ENCODE measurements at places on chromosomes 12 and 14.
A peak's percentile ranks its signal among the peaks of the same experiment; 100 is the strongest.

GRCh38 chr14:71142375-71143038 lies 235.2 kb downstream of the PCNX1 start:
- H3K4me3 ChIP-seq = peak overlapping the region; percentile 57
- peak overlapping the region; percentile 89 for H3K27ac ChIP-seq
- no peaks in the 10 kb centered on the region for H3K27me3 ChIP-seq
- no peaks in the 10 kb centered on the region for H3K36me3 ChIP-seq

- DNase-seq = no peak
- no peaks in the 10 kb centered on the region for H3K36me3 ChIP-seq
- H3K4me1 ChIP-seq = no peaks in the 10 kb centered on the region
- H3K27ac ChIP-seq = no peak overlapping the region
Observed at GRCh38 chr14:84492685-84493084, 1037.3 kb upstream of the FLRT2 start.

- DNase-seq = no peak
- no peaks in the 10 kb centered on the region for H3K27me3 ChIP-seq
- H3K27ac ChIP-seq = no peak overlapping the region
- H3K4me3 ChIP-seq = no peak overlapping the region
- H3K4me1 ChIP-seq = no peaks in the 10 kb centered on the region
Observed at GRCh38 chr12:73226593-73226992, 954.4 kb downstream of the TRHDE start.

DNA sequence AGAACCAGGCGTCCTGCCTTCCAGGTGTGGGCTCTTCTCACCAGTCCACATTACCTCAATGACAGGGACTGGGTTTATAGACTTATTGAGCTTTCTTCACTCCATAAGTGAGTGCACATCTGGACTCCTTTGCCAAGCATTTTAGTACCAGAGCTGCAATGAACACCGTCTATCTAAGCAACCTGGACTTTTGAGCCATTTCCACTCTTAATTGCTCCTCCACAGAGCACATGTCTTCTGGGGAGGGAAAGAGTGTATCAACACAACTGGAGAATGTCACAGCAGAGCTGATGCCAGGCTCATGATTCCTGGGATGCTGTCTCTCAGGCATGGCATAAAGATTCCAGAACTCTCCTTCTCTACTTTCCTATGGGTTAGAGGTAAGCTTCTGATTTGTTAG lies 43.0 kb upstream of the BDKRB2 start:
- no peak overlapping the region for H3K4me3 ChIP-seq
- H3K4me1 ChIP-seq = no peaks in the 10 kb centered on the region
- H3K36me3 ChIP-seq = no peaks in the 10 kb centered on the region

GRCh38 chr12:63129927-63130326 lies 21.1 kb downstream of the AVPR1A start:
- no peak for DNase-seq
- H3K4me1 ChIP-seq = no peaks in the 10 kb centered on the region
- no peaks in the 10 kb centered on the region for H3K36me3 ChIP-seq

DNA sequence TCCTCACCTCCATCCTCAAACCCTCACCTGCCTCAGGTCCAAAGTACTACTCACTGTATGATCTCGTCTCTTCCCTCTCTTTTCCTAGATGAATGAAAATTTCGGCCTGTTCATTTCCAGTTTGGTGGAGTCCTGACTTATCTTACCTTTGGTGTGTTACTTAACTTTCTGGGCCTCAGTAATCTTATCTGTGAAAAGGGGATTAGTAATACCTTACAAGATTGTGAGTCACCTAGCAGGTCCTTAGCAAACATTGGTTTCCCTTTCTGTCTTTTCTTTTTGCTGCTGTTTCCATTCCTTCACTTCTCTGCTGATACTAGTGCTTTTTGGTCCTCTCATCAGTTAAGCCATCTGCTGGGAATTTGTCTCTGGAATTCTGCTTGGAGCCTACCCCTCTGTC lies 52.8 kb downstream of the AKAP6 start:
- H3K4me3 ChIP-seq = no peak overlapping the region
- no peaks in the 10 kb centered on the region for H3K27me3 ChIP-seq
- peaks cover 2% of the 10 kb centered on the region for H3K4me1 ChIP-seq
- DNase-seq = no peak
- H3K36me3 ChIP-seq = no peaks in the 10 kb centered on the region

- no peaks in the 10 kb centered on the region for H3K27me3 ChIP-seq
- no peak overlapping the region for H3K4me3 ChIP-seq
- DNase-seq = no peak
- peak overlapping the region; percentile 35 for H3K27ac ChIP-seq
- peaks cover 48% of the 10 kb centered on the region for H3K4me1 ChIP-seq
- H3K36me3 ChIP-seq = peaks cover 16% of the 10 kb centered on the region
Observed at GRCh38 chr14:95463171-95463901, 53.1 kb downstream of the SYNE3 start.

DNA sequence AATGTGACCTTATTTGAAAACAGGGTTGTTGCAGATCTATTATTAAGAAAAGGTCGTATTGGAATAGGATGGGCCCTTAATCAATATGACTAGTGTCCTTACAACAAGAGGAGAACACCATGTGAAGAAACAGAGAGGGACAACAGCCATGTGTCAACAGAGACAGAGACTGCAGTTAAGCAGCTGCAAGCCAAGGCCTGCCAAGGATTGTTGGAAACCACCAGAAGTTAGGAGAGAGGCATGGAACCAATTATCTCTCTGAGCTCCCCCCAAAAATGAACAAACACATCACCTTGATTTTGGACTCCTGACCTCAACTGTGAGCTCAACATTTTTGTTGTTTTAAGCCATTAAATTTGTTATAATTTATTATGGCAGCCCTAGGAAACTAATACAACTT lies 214.6 kb upstream of the PRKD1 start:
- H3K36me3 ChIP-seq = no peaks in the 10 kb centered on the region
- H3K27ac ChIP-seq = no peak overlapping the region
- H3K27me3 ChIP-seq = no peaks in the 10 kb centered on the region
- DNase-seq = no peak
- no peaks in the 10 kb centered on the region for H3K4me1 ChIP-seq
- no peak overlapping the region for H3K4me3 ChIP-seq

- H3K4me3 ChIP-seq = no peak overlapping the region
- no peak for DNase-seq
- H3K36me3 ChIP-seq = no peaks in the 10 kb centered on the region
- H3K4me1 ChIP-seq = no peaks in the 10 kb centered on the region
Observed at GRCh38 chr12:2451025-2451424, 343.7 kb upstream of the FKBP4 start.

- no peaks in the 10 kb centered on the region for H3K27me3 ChIP-seq
- peaks cover 12% of the 10 kb centered on the region for H3K36me3 ChIP-seq
- H3K4me3 ChIP-seq = no peak overlapping the region
- no peak for DNase-seq
Observed at GRCh38 chr14:67482231-67483164, 6.0 kb downstream of the TMEM229B start.

DNA sequence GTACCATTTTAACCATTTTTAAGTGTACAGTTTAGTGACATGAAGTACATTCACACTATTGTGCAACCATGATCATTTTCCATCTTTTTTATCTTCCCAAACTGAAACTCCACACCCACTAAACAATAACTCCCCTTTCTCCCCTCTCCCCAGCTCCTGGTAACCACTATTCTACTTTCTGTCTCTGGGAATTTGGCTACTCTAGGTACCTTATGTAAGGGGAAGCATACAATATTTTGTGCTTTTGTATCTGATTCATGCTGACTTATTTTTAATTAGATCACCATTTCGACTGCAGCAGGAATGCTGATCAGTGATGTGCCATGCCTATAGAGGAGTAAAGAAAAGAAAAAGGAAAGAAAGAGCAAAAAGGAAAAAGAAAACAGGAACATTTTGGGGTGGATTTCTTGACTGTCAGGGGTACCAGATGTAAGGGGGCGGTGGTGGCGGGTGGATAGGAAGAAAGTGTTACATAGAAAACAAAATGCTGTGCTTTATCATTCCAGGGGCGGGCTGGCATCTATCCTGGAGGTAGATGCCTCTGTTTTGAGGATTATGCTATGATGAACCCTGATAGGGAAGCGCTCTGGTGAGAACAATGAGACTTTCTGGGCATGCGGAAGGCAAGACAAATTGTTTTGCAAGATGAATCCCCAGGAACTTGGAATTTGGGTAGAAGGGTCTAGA lies 45.2 kb upstream of the CTDSP2 start:
- H3K4me1 ChIP-seq = peaks cover 35% of the 10 kb centered on the region
- peaks cover 9% of the 10 kb centered on the region for H3K27me3 ChIP-seq
- H3K36me3 ChIP-seq = no peaks in the 10 kb centered on the region
- H3K4me3 ChIP-seq = no peak overlapping the region

DNA sequence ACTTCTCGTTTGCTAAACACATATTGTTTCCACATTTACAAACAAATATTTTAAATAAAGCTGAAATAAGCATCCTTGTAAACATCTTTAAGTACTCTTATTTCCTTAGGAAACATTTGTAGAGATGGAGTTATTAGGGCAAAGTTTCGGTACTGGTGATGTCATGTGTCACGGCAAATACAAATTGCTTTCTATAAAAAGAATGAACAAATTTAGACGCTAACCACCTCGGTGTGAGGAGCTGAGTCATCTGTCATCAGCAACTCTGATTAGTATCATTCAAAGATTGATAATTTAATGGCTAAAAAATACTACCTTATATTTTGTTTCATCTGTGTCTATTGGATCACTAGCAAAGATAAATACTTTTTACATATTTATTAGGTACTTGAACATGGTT lies 982.0 kb downstream of the VRK1 start:
- no peak for DNase-seq
- H3K27ac ChIP-seq = no peak overlapping the region
- peaks cover 14% of the 10 kb centered on the region for H3K4me1 ChIP-seq
- H3K4me3 ChIP-seq = no peak overlapping the region

DNA sequence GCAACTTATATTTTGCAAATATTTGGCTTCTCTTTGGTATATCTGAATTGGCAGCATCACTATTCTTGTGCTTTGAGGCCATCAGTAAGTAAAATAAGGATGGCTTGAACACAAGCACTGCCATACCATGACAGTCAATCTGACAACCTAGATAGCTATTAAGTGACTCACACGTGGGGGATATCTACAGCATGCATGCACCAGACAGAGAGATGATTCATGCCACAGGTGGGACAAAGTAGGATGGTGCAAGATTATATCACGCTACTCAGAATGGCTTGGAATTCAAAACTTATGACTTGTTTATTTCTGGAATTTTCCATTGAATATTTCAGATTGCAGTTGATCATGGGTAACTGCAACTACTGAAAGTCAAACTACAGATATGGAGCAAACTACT lies 675.6 kb upstream of the MDGA2 start:
- H3K4me3 ChIP-seq = no peak overlapping the region
- H3K27me3 ChIP-seq = no peaks in the 10 kb centered on the region
- H3K36me3 ChIP-seq = no peaks in the 10 kb centered on the region
- no peaks in the 10 kb centered on the region for H3K4me1 ChIP-seq
- DNase-seq = no peak
- H3K27ac ChIP-seq = no peak overlapping the region

GRCh38 chr12:40393026-40393425 lies 168.2 kb downstream of the LRRK2 start:
- H3K4me3 ChIP-seq = no peak overlapping the region
- H3K4me1 ChIP-seq = no peaks in the 10 kb centered on the region
- no peaks in the 10 kb centered on the region for H3K36me3 ChIP-seq
